ENCODE measurements at places on chromosomes 6 and 20.
A peak's percentile ranks its signal among the peaks of the same experiment; 100 is the strongest.

DNA sequence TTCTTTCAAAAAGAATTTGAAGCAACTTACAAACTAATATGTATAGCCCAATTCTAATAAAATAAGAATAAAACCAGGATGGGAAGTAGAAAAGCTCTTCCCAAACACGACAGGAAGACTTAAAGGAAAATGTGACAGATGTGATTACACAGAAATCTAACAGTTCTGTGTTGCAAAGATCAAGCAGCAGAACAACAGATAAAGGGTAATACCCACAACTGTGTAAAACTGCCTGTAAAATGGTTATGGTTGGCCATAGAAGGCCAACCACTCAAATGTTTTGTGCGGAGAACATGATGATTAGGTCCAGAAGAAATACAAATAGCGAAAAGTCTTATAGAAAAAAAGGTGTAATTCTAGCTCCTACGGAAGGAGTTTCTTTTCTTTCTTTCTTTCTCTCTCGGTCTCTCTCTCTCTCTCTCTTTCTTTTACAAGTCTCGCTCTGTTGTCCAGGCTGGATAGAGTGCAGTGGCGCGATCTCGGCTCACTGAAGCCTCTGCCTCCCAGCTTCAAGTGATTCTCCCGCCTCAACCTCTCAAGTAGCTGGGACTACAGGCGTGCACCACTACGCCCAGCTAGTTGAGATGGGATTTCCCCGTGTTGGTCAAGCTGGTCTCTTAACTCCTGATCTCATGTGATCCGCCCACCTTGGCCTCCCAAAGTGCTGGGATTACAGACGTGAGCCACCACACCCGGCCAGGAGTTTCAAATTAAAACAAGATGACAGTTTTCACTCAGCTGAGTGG is 128.5 kb downstream of the QRSL1 start:
- no peak for DNase-seq

- no peak for DNase-seq
These were observed 3.1 kb downstream of the DNAAF9 start for GRCh38 chr20:3404402-3404801.

GRCh38 chr6:116531675-116532570 is 13.6 kb downstream of the TRAPPC3L start:
- DNase-seq, result peak; percentile 87

DNA sequence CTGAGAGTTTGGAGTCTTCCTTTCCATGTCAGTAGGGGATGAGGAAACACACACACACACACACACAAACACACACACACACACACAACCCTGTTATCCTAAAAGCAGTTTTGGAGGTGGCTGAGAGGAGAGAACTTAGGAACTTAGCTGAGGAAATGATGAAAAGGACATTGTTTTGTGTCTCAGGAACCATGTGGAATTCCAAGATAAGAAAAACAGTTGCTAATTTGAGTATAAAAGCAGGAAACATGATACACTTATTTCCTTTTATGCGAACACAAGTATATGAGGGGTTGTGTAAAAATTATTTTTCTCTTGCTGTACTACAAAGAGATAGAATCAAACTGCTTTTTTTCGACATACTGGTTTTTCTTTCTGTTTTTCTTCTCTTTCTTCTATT is at the start of gene MYCT1:
TSS of gene MYCT1 (plus strand) at position 264 of the 400 bp plus-strand sequence. CDS start at position 270, 6 bp downstream.
- DNase-seq, result peak; percentile 62

- DNase-seq, result no peak
These were observed 176.7 kb downstream of the REV3L start for GRCh38 chr6:111306104-111306888.

- DNase-seq, result no peak
These were observed 36.4 kb downstream of the XRN2 start for GRCh38 chr20:21339499-21339898.

- DNase-seq, result no peak
These were observed 563 bp downstream of the MGME1 start for GRCh38 chr20:17969278-17969883.

DNA sequence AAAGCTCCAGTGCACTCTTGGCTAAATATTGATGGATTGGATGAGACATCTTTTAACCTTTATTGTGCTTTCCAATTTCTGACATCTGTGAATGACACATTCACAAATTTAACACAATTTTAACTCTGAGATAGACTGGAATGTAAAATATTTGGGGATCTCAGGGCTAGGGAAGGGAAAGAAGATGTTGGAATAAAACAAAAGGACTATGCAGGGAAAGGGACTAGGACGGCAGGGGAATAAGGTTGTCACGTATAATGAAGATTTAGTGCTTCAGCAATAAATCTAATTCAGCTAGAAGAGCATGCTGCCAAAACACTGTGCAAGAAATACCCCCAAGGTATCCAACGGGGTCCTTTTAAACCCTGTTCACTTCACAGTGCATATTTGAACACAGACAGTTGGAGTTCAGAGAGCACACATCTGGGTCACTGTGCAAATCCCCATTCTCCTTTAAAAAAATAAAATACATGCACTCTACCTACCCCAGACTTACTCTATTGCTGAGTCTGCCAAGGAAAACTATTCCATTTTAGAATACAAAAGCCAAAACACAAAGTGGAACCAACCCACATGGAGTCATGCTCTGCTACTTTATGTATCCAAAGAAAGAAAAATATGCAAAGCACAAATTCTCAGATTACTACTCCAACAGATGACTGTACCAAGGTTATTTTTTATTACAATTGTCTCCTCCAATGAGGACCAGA is 151.0 kb upstream of the RSPO3 start:
- DNase-seq, result peak; percentile 26

- DNase-seq, result peak; percentile 63
These were observed 237.0 kb upstream of the TAB2 start for GRCh38 chr6:149080511-149080910.

- DNase-seq, result no peak
These were observed 23.3 kb downstream of the GLO1 start for GRCh38 chr6:38679668-38680067.

GRCh38 chr6:169725125-169726048 is 1.1 kb upstream of the PHF10 start:
- DNase-seq, result peak; percentile 70

DNA sequence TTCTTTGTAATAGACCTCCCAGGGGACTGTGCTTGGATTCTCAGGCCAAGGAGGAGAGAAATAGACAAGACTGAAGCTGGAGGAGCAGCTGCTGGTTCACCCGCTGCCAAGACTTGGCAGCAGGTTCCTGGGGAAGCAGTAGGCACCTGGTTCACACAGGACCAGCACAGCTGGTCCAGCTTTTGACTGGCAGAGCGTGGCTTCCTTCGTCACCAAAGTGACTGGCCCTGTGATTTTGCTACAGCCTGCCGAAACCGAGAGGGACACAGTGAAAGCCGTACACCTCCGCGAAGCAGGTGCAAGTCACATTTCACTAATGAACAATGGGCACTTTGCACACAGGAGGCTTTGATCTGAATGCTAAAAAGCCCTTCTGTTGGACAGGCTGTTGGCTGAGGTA is 199.0 kb downstream of the RNF144B start:
- DNase-seq, result no peak

DNA sequence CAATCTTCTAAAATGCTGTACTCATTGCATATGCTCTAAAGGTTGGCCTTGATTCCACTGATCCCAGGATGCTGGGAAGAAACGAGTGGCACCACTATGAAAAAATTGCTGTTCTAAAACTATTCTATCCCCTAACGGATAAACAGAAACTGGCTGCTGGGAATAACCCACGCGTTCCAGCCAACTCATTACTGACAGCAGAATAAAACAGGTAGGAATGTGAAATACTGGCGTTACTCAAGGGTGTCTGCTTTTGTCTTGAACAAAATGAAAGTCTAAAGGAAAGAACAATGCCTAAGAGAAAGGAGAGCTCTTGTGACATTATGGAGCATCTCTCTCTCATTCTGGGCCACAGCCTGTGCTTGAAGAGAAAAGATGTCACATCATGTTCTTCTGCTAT is 26.1 kb downstream of the GPR63 start:
- DNase-seq, result no peak

DNA sequence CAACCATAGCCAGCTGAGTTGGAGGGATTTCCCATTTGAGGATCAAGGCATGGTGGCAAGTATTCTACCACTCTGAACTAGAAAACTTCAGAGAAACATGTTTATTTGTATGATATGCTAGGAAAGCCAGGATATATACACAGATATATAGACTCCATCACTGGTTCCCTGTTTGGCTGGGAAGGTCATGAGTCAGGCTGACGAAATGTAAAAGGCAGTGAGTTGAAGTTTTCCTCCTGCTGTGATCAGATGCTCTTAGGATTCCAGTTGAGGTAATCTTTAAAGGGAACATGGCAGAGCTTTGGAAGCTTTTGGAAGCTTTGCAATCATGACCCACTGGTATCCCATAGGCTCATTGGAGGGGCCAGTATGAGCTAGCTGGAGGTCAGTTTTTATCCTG is 1369.1 kb downstream of the EPHA7 start:
- DNase-seq, result no peak

DNA sequence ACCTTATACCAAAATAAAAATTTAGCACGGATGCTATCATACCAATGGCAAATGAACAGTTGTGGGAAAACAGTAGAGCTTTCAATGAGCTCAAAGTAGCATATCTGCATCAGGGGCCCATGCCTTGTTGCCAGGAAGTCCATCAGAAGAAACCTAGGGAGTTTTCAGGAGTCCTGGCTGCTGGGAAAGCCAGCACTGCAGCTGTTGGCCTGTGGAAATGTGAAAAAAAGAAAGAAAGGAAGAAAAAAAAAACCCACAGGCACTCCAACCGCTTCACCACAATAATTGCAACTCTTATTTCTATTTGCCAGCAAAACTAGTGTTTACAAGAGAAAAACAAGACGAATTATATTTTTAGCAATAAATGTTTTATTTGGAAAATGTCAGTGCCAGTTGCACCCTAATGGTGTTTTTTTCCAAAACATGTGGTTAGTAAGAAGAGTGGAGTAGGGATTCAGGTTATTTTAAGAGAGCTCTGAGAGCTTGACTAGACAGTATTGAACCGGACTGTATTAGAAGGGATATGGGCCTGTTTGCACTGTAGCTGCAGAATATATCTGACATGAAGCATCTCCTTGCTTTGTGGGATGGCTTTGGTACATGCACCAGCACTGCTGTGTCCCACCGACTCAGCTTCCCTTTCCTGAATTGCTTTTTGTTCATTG is 137.3 kb downstream of the CCDC170 start:
- DNase-seq, result no peak

DNA sequence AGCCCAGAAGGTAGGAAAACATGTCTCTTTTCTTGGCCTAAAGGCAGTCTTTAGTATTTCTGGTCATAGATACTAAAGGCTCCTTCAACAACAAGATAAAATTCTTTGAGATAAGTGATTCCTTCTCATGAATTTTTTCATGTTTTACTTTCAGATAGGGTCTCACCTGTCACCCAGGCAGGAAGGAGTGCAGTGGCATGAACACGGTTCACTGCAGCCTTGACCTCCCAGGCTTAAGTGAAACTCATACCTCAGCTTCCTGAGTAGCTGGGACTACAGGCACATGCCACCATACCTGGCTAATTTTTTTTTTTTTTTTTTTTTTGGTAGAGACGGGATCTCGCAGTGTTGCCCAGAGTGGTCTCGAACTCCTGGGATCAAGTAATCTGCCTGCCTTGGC is 9.1 kb downstream of the PNLDC1 start:
- DNase-seq, result no peak

- DNase-seq, result no peak
These were observed 88.1 kb downstream of the DACT2 start for GRCh38 chr6:168231393-168231957.

- no peak for DNase-seq
These were observed 56.3 kb downstream of the THEMIS start for GRCh38 chr6:127844529-127844928.
